HFF-Myc (cell line): ENCODE measurements at places on chromosomes 7 and 10.

- no peak for DNase-seq
Measured at GRCh38 chr7:33854801-33855350, 50.5 kb upstream of the BMPER start.

- DNase-seq, result no peak
Measured at GRCh38 chr7:116970238-116970910, 17.1 kb downstream of the ST7 start.

- DNase-seq, result no peak
Measured at GRCh38 chr10:119539359-119539825, 3.1 kb downstream of the RGS10 start.

DNA sequence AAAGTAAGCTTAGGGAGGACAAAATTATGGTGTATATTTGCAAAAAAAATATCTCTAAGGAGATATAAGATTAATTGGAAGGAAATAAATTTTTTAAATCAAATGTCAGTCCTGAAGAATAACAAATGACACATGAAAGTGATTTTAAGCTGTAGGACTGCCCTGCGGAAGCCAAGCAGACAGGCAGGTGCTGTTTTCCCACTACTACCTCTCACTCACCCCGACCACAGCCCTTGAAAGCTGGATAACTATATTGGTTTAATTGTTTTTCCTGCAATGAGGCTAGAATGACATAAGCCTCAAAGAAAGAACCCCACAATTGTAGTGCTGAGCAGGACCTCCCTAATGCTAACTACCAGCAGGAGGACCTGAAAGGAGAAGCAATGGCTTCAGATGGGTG is 68.6 kb upstream of the VIPR2 start:
- no peak for DNase-seq

- no peak for DNase-seq
Measured at GRCh38 chr10:31401287-31401686, 82.3 kb downstream of the ZEB1 start.

- no peak for DNase-seq
Measured at GRCh38 chr7:66250711-66251110, 45.6 kb downstream of the TPST1 start.

GRCh38 chr10:112980937-112981336 is 30.9 kb downstream of the TCF7L2 start:
- DNase-seq, result no peak

- DNase-seq, result no peak
Measured at GRCh38 chr10:70650718-70651117, 21.6 kb upstream of the ADAMTS14 start.

DNA sequence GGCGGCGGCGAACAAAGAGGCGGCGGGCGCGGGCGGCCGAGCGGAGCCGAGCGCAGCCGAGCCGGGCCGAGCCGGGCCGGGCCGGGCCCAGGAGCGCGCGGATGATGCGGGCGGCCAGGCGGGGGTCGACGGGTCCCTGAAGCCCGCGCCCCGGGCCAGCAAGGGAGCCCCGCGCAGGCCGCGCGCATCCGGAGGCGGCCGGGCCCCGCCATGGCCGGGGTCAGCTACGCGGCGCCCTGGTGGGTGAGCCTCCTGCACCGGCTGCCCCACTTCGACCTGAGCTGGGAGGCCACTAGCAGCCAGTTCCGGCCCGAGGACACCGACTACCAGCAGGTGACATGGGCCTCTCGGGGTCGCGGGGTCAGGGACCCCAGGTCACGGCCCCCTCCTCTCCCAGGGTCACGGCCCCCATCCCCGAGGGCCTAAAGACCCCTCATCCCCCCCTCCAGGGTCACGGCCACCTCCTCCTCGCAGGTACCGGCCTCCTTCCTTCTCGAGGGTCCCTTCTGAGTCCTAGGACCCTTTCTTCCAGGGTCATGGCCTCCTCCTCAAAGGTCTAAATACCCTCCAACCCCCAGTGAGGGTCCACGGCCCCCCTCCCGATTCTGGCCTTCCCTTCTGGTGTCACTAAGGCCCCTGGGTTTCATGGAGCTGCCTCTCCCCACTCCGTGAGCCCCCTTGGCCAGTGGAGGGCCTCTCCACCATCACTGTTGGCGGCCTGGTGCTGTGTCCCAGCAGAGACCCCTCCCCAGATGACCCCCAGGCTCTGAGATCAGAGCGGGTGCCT is at the start of gene TTYH3:
Gene TTYH3, plus strand, starts transcription at position 41 of the 787 bp plus-strand sequence. Its CDS starts 170 bp downstream, at position 211.
- no peak for DNase-seq

DNA sequence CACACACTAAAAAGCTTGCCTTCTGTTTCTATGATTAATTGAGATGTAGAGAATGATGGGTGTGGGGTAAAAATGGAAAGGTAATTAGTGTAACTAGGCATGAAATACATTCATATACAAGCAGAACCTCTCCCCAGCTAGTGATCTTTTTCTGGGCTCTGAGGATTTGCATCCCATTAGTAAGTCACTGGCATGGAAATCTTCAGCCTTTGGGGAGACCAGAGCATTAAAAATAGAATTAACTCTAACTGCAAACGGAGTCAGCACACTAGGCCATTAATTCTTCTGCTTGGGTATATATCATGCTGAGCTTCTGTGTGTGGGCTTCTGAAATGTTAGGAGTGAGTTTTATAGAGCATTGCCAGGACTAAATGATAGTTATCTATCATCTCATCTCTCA is 128.9 kb downstream of the HDAC9 start:
- no peak for DNase-seq

DNA sequence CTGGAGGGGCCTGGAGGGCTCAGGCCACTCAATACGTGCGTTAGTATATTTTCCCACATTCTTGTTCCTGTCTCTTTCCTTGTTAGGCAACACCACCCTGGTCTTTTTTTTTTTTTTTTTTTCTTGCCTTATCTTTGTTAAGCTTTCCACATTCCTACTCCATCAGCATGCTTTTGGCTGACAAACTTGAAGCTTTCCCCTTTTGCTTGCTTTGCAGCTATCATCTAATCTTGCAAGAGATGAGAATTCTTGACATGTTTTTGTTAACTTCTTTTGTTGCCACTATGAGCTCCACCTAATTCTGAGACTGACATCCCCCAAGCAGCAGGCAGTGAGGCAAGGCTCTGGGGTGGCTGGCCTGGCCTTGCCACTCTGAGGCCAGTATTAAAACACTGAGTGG is 52.5 kb upstream of the NRP1 start:
- DNase-seq, result no peak

DNA sequence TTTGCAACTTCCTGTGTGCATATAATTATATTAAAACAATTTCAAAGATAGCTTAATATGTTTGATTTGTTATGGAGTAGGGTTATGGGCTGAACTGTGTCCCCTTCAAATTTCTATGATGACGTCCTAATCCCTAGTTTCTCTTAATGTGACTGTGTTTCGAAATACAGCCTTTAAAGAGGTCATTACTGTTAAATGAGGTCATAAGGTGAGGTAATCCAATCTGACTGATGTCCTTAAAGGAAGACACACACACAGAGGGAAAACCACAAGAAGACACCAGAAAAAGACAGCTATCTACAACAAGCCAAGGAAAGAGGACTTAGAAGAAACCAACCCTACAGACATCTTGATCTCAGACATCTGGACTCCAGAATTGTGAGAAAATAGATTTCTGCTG is 407.4 kb downstream of the MAGI2 start:
- DNase-seq, result no peak

DNA sequence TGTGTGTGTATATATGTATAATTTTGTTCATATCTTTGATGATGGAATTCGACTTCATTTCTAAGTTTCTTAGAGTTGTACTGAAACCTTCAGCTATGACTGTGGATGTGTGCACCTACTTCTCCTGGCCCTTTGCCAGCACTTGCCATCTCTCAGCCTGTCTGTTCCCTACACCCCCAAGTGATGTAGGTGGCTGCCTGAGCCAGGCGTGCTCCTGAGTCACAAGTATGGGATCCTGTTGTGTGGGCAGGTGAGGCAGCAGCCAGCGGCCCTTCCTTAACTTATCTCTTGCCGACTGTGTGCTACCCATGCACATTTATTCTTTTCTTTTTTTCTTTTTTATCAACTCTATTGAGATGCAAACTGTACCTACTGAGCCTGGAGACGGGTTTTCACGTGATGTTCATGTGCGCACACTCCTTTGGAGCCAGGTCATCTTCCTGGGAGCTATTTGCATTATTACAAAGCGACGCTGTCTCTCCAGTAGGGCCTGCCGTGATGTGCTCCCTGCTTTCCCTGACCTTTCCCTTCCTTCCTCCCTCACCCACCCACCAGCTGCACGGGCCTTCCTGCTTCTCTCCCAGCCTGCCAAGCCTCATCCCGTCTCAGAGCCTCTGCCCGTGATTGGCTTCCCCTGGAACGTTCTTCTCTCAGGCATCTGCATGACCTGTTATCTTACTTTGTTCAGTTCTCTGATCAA is 31.3 kb upstream of the GALNT11 start:
- no peak for DNase-seq

GRCh38 chr10:72953687-72954086 is 919 bp downstream of the PLA2G12B start:
- no peak for DNase-seq

- no peak for DNase-seq
Measured at GRCh38 chr7:132187869-132188789, 388.1 kb downstream of the PLXNA4 start.

DNA sequence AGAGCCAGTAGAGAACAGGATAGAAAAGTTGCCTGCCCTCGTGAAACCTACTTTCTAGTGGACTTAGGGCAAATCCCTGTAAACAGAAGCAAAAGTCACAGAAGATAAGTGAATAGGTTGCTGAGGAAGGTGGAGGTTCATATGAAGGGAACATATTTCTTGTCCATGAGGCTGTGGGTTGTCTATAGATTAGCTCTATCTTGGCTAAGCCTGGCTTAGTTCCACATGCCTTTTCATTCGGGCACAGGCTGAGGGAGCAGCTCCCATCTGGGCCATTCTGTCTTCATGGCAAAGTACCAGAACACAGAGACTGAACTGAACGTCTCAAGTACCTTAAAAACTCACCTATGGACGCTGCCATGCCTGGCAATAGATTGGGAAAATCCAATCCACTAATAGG is 45.3 kb downstream of the BZW2 start:
- no peak for DNase-seq

DNA sequence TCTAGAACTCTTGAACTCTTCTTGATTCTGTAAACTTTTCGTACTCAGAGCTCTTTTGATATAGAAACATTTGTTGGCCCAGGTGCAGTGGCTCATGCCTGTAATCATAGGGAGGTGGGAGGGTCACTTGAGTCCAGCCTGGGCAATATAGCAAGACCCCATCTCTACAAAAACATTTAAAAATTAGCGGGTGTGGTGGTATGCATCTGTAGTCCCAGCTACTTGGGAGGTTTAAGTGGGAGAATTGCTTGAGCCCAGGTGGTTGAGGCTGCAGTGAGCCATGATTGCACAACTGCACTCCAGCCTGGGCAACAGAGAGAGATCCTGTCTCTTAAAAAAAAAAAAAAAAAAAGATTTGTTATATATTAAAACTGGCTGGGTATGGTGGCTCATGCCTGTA is 121.6 kb downstream of the BAMBI start:
- no peak for DNase-seq

DNA sequence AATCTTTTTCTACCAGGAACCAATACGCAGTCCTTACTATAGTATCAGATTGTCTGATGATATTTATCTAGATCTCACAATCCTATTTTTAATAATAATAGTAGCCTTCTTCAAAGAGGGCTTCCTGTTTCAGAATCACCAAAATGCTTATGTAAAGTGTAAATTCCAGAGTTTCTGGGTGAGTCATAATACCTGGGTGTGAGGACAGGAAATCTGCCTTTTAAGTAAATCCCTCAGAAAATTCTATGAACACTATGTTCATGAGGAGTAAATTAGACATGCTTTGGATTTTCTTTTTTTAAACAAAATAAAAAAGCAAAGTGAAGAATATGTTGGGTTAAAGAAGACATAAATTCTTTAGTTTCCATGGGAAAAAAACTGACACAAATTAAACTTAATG is 20.5 kb downstream of the DKK1 start:
- DNase-seq, result no peak

GRCh38 chr7:130409712-130410072 is 29.4 kb downstream of the CPA1 start:
- no peak for DNase-seq

DNA sequence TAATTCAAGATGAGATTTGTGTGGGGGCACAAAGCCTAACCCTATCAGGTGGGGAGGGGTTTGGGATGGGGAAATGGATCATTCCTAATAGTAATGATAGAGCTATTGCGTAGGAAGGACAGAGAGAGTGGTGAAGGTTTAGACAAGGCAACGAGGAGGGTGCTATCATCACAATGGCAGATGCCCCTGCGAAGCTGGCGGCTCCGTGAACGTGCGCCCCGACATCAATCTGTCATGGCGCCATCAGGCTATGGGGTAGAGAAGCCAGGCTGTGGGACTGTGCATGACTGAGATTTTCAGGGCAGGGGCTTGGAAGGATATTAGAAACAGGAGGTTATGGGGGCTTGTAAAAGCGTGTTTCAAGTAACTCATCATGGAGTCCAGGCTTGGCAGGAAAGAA is 157.6 kb downstream of the ITGA8 start:
- DNase-seq, result no peak

DNA sequence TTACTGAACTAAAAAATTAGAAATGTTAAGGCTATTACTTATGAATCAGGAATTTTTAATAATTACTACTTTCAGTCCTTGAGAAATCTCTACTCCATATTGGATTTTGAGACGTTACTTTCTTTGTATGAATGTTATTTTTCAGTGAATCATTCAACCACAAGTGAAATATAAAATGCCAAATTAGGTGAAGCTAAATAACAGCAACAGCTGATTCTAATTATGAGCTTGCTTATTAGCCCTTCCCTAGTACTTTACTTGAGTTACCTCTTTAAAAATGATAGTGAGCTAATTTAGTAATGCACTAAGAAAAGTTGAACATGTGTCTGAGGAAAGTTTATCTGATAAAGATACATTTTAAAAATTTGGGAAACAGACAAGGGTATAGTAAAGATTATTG is 51.4 kb downstream of the PCGF5 start:
- no peak for DNase-seq

DNA sequence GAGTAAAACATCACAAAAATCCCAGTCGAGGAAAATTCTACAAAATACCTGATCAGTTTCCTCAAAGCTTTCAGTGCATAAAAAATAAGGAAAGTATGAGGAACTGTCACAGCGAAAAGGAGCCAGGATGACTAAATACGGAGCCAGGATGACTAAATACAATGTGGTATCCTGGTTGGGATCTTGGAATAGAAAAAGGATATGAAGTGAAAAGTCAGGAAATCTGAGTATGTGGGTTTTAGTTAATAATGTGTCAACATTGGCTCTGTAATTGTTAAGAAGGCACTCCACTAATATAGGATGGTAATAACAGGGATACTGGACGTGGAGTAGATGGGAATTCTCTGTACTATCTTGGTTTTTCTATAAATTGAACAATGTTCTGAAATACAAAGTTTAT is 175.5 kb downstream of the SUGCT start:
- no peak for DNase-seq

GRCh38 chr7:33903791-33904680 is 1.3 kb upstream of the BMPER start:
- no peak for DNase-seq
